ENCODE measurements at places on chromosomes 1 and 21.
A peak's percentile ranks its signal among the peaks of the same experiment; 100 is the strongest.

DNA sequence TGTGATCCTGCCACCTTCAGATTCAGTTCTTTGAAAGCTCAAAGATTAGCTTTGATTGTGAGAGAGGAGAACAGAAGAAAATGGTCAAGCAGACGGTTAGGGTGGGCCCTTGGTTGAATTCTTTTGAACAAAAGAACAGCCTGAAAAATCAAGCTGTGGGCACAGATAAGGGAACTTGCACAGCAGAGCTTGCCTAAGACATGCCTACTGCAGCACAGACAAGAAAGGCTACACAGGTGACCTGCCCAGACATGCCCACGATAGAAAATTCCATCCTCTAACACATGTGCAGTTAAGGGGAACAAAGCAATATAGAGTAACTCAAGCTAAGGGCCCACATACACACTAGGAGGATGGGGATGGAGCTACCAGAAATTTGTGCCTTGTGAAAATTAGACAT is 512.5 kb upstream of the LRRC7 start:
- peak; percentile 0 for DNase-seq

DNA sequence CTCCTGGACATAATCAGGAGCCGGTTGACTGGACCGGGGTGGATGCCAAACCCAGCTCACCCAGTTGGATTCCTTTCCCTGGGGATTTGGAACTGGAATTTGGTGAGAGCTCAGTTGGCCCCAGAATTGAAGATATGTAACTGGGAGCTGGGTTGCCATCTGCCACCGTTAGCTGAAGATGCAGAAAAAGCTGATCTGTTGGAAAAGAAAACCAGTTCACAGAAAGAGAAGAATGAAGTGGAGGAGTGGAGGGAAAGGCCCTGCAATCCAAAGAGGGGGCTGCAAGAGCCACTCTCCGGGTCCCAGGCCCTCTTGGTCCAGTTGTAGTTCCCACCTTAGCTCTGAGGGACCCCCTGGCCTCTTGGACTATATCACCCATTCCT is 16.0 kb downstream of the TEX35 start:
- no peak for DNase-seq

GRCh38 chr21:41439248-41439647 is 13.2 kb downstream of the MX1 start:
- no peak for DNase-seq

GRCh38 chr1:5585256-5585655 is 407.0 kb downstream of the NPHP4 start:
- DNase-seq: no peak

GRCh38 chr1:15008783-15009729 is 144.5 kb upstream of the TMEM51 start:
- DNase-seq: peak; percentile 92

Data from choroid plexus epithelial cell (primary cell).